RKO (cell line): ENCODE measurements at places on chromosomes 6 and 20.

DNA sequence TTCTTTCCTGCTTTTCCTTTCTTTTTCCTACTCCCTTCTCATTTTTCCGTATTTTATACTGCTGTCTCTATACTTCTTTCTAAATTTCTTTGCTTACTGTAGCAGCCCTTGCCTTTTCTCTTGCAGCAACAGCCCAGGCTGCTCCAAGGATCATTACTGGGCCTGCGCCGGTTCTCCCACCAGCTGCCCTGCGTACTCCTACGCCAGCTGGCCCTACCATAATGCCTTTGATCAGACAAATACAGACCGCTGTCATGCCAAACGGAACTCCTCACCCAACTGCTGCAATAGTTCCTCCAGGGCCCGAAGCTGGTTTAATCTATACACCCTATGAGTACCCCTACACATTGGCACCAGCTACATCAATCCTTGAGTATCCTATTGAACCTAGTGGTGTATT, 148.8 kb downstream of the QKI start:
- DNase-seq, result no peak

GRCh38 chr6:46510651-46511050, 19.4 kb upstream of the RCAN2 start:
- no peak for DNase-seq

DNA sequence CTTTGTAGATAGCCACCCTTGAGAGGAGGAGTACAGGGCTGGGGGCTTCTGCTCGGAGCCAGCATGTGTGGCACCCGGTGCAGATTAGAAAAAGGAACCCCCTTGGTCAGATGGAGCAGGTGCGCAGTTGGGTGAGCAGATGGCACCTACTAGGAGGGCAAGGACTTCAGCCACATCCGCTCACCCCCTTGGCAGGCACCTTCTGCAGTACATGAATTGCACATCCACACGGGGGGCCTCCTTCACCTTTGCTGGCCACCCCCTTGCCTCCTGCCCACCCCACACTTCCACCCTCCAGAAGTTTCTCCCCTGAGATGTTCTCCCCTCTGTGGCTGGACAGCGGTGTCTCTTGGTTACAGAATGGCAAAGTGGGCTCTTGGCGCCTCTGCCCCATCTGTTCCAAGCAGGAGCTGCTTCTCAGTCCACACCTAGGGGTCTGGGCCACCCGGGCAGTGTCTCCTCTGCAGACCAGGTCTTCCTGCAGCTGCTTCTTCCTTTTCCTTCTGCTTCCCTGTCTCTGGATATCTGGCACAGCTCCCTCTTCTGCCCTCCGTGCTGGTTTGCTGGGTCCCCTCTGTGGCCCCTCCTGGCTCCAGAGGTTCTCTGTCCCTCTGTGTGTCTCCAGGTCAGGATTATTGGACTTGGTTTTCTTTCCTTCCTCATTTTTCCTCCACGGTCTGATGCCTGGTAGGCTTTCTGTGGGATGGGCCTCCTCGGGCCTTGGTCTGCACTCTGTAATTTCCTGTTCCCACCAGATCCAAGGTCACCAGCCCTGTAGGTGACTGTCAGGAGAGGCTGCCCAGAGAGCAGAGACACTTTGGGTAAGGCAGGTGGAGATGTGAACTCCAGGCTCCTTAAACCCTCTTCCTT, 4.1 kb downstream of the MDFI start:
- no peak for DNase-seq

- DNase-seq, result no peak
Observed at GRCh38 chr20:36210436-36211021, 25.7 kb upstream of the AAR2 start.

DNA sequence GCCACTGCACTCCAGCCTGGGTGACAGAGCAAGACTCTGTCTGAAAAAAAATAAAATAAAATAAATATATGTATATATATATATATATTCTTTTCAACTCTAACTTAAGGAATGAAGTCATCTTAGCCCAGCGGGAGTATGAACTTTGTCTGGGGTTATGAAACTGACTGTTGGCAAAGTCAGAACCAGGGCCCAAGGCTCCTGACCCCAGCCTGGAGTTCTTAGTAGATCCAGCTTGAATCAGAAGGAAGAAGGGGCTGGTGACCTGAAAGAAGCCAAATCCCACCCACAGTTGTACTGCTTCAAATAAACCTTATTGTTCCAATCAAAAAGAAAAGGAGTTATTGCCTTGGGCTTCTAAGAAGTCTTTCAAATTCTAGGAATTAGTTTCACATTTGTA, 83.1 kb upstream of the MAP7 start:
- DNase-seq, result no peak

- peak; percentile 37 for DNase-seq
Observed at GRCh38 chr6:84280030-84280429, 52.6 kb upstream of the CEP162 start.

- no peak for DNase-seq
Observed at GRCh38 chr6:29792123-29793035, 35.2 kb upstream of the HLA-G start.

DNA sequence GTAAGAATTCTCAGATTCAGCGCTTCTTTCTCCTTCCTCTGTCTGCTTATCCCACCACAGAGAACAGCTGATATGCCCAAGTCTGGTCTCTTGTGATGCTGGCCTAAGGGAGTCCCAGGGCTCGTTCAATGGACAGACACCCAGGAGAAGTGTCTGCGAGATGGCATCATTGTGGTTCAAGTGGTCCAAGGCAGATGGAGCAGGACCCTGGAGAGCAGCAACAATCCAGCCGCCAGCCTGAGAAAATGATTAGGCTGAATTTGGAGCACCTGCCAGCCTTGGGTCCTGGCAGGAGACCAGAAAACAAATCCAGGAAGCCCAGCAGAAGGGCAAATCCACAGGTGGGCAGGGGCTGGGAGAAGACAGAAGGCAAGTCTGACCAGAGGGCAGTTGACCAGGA, 145.8 kb downstream of the PTPRT start:
- DNase-seq, result peak; percentile 11

- no peak for DNase-seq
Observed at GRCh38 chr6:12148317-12148801, 136.2 kb downstream of the HIVEP1 start.

DNA sequence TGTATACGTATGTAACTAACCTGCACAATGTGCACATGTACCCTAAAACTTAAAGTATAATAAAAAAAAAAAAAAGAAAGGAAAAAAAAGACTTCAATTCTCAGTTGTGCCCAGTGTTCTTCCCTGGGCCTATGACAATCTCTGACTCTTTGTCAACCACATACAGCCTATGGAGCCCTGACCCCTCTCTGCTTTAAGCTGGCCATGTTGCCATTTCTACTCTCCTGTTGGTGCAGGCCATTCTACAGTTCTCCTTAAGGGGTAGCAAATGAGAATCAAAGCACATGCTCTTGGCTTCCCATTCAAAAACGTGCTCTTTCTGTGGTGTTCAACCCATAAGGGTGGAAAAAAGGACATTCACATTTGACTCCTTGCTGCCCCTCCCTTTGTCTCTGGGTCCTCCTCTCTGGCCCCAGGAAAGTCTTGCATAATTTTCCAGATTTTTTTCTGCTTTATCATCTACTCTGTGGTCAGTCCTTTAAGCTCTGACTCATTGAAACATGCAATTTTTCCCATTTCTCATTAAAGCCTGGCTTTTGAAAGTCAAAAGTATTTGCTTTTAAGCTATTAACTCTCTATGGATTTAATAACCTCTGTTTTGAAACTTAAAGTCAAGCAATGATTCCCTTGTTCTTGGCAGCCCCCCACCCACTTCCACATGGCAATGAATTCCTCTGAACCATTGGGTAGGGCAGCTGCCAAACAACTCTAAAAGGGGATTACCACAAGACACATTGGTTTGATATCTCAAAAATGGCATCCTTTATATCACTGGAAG, 208.6 kb upstream of the MCHR2 start:
- peak; percentile 81 for DNase-seq

GRCh38 chr20:61719691-61720347, 345.9 kb downstream of the TAF4 start:
- DNase-seq, result no peak

GRCh38 chr6:149185799-149186357, 131.6 kb upstream of the TAB2 start:
- DNase-seq, result no peak

DNA sequence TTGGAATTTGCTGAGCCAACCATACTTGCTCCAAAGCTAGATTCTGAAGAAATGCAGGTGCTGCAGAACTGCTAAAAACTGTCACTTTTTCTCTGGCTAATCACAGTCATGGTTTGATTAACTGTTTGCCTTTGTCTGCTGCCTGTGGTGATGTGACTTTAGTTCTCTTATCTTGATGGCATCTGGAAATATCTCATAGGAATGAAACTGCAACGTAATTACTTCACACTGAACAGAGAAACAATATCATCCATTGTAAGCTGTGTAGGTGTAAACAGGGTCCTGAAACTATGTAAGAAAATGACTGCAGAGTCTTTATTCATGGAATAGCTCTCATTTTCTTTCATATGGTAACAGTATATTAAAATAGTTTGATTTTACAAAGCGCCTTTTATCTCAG, 721.9 kb upstream of the HS3ST5 start:
- DNase-seq, result no peak

DNA sequence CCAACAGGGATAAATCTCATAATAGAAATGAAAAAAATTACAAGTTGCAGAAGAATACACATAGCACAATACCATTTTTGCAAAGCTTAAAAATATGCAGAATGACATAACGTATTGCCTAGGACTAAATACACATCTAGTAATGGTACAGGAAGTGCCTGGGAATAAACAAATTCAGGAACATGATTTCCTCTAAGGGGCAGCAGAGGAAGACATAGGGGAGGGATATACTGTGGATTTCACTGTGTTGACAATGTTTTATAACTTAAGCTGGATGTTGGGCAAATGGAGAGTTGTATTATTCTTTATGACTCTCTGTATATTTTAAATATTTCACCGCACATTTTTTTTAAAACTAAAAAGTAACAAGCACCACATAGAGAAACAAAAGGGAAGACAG, 5.6 kb upstream of the GLO1 start:
- no peak for DNase-seq

- DNase-seq, result no peak
Observed at GRCh38 chr6:37038292-37039198, 33.1 kb downstream of the FGD2 start.

- DNase-seq, result peak; percentile 93
Observed at GRCh38 chr20:330233-331149, 5.1 kb downstream of the SOX12 start.

DNA sequence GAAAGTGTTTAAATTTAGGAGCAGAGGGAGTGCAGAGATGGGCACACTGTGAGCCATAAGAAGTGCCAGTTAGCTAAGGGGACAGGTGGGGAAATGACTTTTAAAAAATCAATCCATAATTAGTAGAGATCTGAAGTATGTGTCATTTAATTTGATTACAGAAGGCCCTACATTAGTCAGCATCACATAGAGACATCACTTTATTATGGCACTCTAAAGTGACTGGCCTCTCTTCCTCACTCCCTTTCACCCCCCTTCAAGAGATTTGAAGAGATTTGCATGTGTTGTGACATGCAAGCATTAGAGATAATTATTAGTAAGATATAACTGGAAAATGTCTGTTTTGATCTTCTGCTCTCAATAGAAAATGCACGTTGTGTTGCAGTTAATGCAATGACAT, 86.7 kb downstream of the SLX4IP start:
- no peak for DNase-seq

- peak; percentile 62 for DNase-seq
Observed at GRCh38 chr6:42450477-42451332, 1.0 kb downstream of the TRERF1 start.

DNA sequence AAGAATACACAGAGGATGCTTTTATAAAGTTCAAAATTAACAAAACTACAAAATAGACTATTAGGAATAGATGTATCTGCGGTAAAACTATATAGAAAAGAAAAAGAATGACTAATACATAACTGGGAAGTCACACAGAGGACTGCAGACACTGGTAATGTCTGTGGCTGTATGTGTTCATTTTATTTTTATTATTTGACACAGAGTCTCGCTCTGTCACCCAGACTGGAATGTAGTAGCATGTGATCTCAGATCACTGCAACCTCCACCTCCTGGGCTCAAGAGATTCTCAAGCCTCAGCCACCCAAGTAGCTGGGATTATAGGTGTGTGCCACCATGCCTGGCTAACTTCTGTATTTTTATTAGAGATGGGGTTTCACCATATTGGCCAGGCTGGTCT, 38.9 kb downstream of the ESF1 start:
- DNase-seq, result no peak

DNA sequence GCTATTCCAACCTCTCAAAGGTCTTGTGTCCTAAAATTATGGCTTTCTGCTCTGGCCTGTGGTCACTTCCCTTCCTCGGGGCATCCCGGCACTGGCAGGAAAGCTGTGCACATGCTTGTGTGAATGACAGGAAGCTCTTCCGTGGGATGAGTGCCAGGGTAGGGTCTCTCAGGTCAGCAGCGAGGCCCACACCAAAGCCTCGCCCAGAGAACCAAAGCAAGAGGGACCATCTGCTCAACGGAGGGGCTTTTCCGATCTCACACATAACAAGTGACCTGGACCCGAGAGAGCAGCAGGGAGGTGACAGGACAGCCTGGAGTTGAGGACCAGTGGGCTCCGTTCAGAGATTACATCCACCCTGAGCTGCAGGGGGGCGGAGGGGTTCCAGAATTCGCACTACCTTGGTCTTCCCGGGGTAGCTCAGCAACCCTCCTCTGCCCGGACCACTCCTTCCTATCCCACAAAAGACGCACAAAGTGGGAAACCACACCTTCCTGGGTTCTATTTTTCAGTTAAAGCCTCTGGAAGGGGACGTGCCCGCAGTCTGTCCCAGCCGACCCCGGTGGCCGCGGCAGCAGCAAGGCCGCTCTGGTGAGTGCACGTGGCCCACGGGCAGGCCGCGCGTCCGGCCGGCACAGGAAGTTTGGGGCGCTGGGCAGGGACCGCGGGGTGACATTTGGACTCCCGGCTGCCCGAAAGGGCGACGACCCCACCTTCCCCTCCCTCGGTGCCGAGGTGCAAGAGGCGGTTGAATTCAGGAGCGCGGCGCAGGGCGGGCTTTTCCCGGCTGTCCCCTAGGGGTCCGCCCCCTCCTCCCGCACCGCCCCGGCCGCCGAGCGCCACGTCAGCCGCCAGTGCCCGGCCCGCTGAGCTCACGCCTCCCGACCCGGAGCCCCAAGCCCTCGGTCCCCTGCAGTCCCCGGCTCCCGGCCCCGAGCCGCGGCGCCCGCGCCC, 988 bp downstream of the TXNDC5 start:
- DNase-seq, result peak; percentile 67
